Fibroblast of the conjunctiva (primary cell): ENCODE measurements at places on chromosomes 7 and 10.

GRCh38 chr10:113087165-113088029 lies 137.3 kb downstream of the TCF7L2 start:
- peak; percentile 97 for DNase-seq

- DNase-seq = no peak
Measured at GRCh38 chr7:128456255-128456725, 612 bp downstream of the HILPDA start.

GRCh38 chr10:97927622-97928021 lies 78.0 kb downstream of the GOLGA7B start:
- no peak for DNase-seq

DNA sequence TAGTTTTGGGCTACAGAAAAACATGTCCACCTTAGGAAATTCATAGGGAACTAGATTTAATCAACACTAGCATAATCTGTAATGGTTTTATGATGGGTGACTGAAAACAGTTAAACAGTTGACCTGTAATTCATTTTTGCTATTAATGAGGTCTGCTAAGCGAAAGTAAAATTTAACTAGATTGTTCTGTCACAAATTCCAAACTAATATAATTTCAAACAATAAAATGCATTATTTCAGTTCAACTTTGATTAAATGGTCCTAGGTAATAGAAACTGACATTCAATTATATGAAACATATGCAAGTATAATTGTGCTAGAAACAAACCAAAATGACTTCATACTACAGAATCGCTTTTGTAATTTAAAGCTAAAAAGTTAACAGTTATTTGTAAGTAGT lies 6.9 kb downstream of the NOC3L start:
- DNase-seq = no peak

DNA sequence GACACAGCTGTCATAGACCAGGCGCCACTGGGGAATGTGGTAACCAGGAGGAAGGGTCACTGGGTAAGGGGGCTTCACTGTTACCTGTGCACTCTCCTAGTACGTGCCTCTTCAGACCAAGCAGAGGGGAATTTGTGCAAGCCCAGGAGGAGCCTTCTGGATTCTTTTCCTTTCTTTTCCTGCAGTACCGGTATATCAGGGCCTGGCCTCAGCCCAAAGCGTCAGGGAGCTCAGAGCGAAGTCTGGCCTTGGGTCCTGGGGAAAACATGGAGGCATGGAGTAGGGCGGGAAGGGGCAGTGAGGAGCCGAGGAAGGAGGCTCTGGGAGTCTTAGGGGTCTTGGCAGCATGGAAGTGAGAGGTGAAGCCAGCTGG lies 133.6 kb upstream of the GDF10 start:
- DNase-seq = no peak

DNA sequence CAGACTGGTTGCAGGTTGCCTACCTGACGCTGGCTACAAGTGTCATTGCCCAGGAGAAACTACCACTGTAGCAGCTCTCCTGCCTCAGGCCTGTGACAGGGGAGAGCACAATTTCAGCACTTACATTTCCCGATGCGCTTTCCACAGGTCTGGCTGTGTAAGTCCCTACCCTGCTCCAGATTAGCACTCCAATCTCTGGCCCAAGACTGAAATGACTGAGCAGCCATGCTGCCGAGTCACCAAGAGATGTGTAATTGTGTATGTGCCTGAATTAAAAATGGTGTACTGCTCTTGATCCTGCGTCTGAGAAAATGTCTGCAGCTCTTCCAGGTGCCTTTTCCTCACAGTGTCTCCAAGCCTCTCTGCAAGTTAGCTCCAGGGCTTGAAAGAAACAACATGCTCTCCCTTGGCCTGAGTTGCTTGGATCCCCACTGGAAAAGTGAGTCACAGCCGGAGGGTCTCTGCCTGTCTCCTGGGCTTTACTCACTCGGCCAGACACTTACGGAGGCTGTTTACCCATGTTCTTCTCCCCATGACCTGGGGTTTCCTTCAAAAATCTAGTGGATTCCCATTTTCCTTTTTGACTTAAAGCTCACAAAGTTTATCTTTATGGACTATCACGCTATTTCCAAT lies 1001.7 kb upstream of the KCND2 start:
- DNase-seq = no peak

DNA sequence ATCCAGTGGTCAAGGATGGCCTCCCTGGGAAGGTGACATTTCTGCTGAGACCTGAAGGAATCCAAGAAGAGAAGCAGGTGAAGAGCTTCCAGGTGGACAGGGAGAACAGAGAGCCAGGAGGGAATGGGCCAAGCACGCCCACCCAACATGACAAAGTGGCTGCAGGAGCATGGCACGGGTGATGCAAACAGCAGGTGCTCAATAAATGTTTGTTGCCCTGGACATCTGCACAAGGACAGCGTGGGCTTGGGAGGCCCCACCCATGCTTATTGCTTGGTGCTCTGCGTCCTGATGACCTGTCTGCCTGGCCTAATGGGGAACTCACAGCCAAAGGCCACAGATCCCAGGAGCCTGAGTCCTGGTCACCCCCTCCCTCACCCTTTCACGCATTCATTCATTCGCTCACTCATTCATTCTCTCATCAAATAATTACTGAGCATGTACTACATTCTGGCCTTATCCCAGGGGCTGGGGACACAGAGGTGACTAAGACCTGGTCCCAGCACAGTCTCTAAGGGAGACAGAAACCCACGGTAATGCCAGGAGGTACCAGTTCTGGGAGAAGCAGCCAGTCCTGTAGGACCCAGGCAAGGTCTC lies 13.1 kb downstream of the RHBDD2 start:
- no peak for DNase-seq

- DNase-seq = peak; percentile 65
Measured at GRCh38 chr10:3776796-3777571, 8.0 kb downstream of the KLF6 start.

DNA sequence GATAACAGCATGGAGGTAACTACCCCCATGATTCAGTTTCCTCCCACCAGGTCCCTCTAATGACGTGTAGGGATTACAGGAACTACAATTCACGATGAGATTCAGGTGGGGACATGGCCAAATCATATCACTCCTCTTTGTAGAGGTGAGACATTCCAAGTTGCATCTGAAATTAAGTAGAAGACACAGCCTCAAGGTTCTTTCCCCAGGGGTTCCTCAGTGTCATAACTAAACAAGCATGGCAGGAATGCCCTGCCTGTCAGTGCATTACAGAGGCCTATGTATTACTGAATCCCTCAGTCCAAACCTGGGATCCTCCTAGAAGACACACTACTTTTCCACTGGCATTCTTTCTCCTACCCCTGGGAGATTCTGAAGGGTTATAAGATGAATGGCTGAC lies 42.6 kb upstream of the WNT16 start:
- DNase-seq = no peak
